Glutamatergic neuron (in vitro differentiated cells): ENCODE measurements at places on chromosomes 4 and X.
A peak's percentile ranks its signal among the peaks of the same experiment; 100 is the strongest.

- DNase-seq = no peak
These were observed 261.8 kb downstream of the DHX15 start for GRCh38 chr4:24322511-24322910.

- no peak for DNase-seq
These were observed 99.4 kb downstream of the FRAS1 start for GRCh38 chr4:78156520-78156919.

DNA sequence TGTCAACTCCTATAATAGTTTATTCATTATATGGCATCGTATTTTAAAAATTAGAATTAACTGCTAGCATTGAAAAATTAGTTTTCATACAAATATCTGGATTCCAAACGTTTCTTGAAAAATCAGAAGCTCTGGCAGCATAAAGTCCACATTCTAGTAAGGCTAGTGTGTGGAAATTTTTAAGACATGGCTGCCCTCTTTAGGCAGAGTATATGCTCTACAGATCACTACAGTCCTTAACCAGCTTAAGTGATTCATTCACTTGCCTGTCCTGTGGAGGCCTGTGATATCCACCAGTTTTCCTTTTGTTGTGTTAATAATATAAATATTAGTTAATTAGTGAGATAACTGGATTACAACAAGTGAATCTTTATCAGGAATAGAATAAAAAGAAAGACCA lies 287.2 kb downstream of the OPHN1 start:
- DNase-seq = no peak

- no peak for DNase-seq
These were observed 530.3 kb upstream of the PRKX start for GRCh38 chrX:4243759-4244158.

DNA sequence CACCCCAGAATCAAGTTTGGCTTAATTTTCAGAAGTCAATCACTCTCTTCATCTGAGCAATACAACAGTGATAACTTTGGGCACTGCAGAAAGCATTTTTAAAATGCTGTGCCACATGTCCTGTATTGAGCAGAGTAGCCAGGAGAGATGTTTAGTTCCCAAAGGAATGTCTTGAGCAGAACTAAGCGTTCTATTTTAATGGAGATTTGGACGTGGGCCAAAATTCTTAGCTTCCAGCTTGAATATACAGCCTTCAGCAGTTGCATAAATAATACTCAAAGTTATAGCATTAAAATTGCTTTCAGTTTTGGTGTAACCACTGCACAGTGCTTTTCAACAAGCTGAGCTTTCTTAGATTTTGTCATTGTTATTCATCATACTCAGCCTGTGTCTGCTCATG lies 679.2 kb downstream of the NLGN4X start:
- DNase-seq = no peak

- DNase-seq = no peak
These were observed 11.2 kb downstream of the JADE1 start for GRCh38 chr4:128820671-128821070.

GRCh38 chr4:98113012-98113411 lies 30.3 kb downstream of the STPG2 start:
- peak; percentile 57 for DNase-seq

GRCh38 chr4:87211249-87211952 lies 9.0 kb downstream of the KLHL8 start:
- DNase-seq = no peak

DNA sequence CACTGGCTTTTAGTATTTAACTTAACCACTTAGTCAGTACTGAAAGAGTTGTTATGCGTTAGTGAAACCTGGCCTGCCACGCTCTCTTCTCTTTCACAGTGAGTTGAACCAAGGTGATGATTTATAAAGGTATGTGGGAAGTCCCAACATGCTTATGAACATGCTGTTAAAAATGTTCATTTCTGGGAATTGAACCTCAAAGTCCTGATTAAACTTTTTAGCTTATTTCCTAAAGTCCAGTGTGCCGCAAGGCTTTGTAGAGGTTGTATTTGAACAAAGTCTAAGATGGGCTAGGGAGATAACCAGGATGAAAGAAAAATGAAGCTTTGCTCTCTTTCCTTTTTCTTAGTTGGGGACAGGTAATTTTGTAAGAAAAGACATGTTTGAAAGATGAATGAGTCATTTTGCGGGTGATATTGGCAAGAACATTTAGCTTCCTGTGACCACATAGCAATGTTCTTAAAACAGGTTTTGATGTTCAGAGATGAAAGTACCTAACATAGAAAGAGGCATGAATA lies 270.3 kb downstream of the DTHD1 start:
- no peak for DNase-seq
